ENCODE measurements at places on chromosomes 3 and 15. TPM values are rescaled to one million over a fixed set of nuclear protein-coding genes. Genes with fewer than 3 reads are reported as not detected.

The SSUH2 gene
- total RNA-seq, result 1.1 TPM

The ARL6 gene
- 1.3 TPM for total RNA-seq

The GOLGA6D gene
- not detected for total RNA-seq

The ANKRD63 gene
- not detected for total RNA-seq

The RGMA gene
- 66.6 TPM for total RNA-seq

The ENTPD3 gene
- 0.27 TPM for total RNA-seq

The NXPE3 gene
- total RNA-seq, result 43.3 TPM

DNA sequence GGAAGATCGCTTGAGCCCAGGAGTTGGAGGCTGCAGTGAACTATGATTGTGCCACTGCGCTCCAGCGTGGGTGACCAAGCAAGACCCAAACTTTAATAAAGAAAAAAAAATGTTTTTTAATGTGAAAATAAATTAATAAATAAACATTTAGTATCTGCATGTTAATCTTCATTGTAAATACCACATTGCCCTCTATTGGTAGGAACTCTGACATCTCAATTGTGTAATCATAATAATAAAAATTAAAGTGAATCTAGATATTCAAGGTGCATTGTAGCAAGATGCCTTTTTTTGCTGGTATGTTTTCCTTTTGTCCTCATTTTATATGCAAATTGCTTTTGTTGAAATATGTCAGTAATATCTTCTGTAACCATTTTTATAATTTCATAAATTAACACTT is 95.0 kb upstream of the LIMD1 start:
- no peak for DNase-seq
- no peaks in the 10 kb centered on the region for H3K36me3 ChIP-seq
- peaks cover 32% of the 10 kb centered on the region for H3K4me1 ChIP-seq

DNA sequence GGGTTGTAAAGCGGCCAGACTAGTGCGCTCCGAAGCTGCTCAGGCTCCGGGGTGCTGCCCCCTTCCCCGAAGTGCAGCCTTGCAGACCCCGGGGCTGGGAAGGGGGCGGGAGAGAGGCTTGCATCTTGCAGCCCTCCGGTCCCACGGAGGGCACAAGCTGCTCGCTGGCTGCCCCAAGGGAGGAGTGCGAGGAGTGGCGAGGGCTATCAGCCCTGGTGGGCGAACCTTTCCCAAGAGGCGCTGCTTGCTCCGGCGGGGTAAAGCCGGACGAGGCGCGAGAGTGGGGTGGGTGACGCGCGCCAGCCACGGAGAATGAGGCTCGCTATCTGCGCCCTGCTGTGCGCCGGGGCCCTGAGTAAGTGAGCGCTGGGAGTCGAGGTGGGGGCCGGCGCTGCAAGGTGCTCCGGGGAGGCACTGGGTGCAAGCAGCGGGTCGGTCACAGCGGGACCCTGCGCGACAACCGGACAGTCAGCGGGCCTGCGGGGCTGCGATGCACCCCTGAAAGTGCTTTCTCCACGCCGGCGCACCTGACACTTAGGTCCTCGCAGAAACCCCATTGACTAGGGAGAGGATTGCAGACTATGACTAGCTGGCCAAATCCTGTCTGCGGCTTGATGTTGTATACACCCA is 12.7 kb upstream of the TOPBP1 start:
- H3K36me3 ChIP-seq, result no peaks in the 10 kb centered on the region
- no peak overlapping the region for H3K27ac ChIP-seq
- H3K27me3 ChIP-seq, result peaks cover 52% of the 10 kb centered on the region
- DNase-seq, result no peak
- no peaks in the 10 kb centered on the region for H3K4me1 ChIP-seq

DNA sequence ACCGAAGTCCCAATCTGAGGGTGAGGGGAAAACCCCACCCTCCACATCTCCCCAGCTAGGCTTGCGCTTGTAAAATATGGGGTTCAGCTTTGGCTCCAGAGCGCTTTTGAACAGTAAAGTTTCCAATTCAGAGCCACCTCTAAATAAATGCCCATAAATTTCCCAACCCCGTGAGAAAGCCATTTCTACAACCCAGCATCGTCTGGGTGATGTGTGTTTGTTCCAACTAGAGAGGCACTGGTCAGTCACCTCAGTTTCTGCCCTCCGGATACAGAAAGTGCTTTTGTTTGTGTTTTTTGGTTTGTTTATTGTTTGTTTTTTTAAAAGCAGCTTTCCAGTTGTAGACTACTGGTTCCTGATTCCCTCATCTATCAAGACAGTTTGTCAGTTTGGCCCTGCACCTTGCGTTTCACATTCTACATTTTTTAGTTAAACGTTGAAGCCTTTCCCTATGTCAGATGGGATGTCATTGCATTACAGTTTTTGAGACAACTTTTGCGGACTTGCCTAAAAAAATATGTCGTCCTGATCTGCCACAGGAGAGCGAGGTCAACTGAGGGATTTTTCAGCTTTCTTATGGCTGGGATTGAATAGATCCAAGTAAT is 15.0 kb upstream of the SOX2 start:
- H3K27ac ChIP-seq, result no peak overlapping the region
- H3K27me3 ChIP-seq, result peaks cover 81% of the 10 kb centered on the region
- H3K4me3 ChIP-seq, result no peak overlapping the region
- no peak for DNase-seq
- no peaks in the 10 kb centered on the region for H3K36me3 ChIP-seq
- peaks cover 6% of the 10 kb centered on the region for H3K4me1 ChIP-seq

DNA sequence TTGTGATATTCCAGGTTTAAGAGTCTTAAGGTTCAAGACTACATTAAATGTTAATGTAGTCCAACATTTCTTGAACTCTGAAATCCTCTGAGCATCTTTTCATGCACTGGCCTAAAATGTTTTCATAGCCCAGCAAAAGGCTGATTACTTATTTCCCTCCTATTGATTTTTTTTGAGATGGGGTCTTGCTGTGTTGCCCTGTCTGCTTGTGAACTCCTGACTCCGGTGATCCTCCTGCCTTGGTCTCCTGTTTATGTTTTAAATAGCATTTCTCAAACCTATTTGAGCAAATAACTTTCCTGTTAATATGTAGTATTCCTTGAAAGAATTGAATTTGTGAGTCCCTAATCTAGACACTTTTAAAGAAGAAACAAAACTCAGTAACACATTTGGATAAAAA is 133.5 kb downstream of the IGF1R start:
- no peak for DNase-seq
- no peak overlapping the region for H3K27ac ChIP-seq
- peaks cover 35% of the 10 kb centered on the region for H3K4me1 ChIP-seq

DNA sequence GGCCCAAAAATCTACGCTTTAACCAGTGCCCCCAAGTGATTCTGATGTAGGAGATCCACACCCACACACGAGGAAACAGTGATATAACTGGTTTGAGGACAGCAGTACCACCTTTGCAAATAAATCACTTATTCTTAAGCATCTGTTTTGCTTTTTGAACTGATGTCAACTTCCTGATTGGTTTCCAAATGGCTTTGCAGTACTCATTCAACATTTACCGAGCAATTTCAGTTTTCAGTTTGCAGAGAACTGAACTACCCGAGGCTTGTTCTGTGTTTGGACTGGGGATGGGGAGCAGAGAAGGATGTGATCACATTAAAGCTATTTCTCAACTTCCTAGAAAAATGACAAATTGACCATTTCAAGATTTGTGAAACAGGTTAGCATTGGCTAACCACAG is 1.1 kb upstream of the GYG1 start:
- peaks cover 27% of the 10 kb centered on the region for H3K4me1 ChIP-seq
- peak overlapping the region; percentile 100 for H3K27ac ChIP-seq
- no peaks in the 10 kb centered on the region for H3K27me3 ChIP-seq
- peaks cover under 1% of the 10 kb centered on the region for H3K36me3 ChIP-seq
- no peak overlapping the region for H3K4me3 ChIP-seq

GRCh38 chr3:99419116-99419515 is 219.3 kb upstream of the COL8A1 start:
- no peak overlapping the region for H3K27ac ChIP-seq
- no peaks in the 10 kb centered on the region for H3K36me3 ChIP-seq
- no peak for DNase-seq
- H3K27me3 ChIP-seq, result no peaks in the 10 kb centered on the region
- H3K4me1 ChIP-seq, result no peaks in the 10 kb centered on the region

- no peaks in the 10 kb centered on the region for H3K4me1 ChIP-seq
- no peaks in the 10 kb centered on the region for H3K36me3 ChIP-seq
- H3K4me3 ChIP-seq, result no peak overlapping the region
- no peak for DNase-seq
- no peak overlapping the region for H3K27ac ChIP-seq
Measured at GRCh38 chr3:190326361-190326760, 4.1 kb upstream of the CLDN1 start.

DNA sequence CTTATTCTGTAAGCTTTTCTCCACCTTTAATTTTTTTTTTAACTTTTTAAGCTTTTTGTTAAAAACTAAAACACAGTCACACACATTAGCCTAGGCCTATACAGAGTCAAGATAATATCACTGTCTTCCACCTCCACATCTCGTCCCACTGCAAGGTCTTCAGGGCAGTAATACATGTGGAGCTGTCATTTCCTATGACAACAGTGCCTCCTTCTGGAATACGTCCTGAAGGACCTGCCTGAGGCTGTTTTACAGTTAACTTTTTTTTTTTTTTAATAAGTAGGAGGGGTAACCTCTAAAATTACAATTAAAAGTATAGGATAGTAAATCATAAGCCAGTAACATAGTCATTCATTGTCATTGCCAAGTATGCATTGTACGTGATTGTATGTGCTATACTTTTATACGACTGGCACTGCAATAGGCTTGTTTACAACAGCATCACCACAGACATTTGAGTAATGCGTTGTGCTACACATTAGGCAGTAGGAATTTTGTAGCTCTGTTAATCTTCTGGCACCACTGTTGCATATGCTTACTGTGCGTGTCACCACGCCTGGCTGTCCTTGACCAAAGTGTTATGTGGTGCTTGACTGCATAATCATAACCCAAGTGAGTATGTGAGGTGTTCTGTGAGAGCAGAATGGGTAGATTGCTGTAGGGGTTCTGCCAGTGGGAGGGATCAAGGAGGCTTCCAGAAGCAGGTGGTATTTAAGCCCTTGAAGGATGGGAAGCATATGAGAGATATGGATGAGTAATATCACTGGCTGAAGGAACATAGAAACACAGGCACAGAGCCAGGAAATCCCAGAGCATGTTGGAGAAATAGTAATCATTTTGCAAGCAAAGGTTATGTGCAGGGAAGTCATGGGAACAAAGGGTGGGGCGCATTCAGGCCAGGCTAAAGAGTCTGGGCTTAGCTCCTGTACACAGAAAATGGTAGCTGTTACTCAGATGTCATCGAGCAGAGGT is 18.3 kb downstream of the FBXO22 start:
- no peaks in the 10 kb centered on the region for H3K36me3 ChIP-seq
- H3K4me1 ChIP-seq, result peaks cover 32% of the 10 kb centered on the region
- H3K27ac ChIP-seq, result no peak overlapping the region
- H3K27me3 ChIP-seq, result no peaks in the 10 kb centered on the region
- DNase-seq, result no peak

DNA sequence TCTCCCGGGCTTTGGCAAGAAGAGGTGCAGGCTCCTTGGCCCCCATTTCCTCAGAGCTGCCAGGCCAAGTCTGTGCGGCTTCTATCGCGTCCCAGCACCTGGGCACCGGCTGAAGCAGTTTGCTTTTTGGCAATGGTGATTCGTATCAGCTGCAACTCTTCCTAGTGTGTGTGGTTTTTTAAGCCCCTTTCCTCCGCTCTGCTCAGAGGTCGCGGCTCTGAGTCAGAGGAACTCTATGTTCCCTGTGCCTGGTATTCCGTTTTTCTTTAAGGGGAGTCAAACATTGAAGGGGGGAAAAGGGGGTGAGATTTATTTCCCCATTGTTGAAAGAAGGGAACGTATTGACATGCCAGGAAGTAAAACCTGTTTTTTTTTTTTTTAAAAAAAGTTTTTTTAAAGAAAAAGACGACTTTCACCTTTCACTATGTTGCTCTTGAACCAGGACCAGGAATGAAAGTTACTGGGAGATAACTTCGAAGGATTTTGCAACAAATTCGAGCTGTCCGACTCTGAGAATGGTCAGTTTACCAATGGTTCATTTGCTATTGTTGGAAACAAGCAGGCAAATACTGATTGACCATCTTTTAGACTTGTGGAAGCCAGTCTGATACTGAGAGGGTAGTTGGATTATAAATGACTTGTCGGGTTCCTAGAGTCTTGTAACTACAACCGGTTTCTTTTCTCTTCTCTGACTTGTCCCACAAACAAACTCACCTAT is 1.1 kb downstream of the ARMC8 start:
- H3K27me3 ChIP-seq, result no peaks in the 10 kb centered on the region
- H3K36me3 ChIP-seq, result peaks cover 16% of the 10 kb centered on the region
- peak overlapping the region; percentile 97 for H3K4me3 ChIP-seq
- DNase-seq, result no peak
- H3K27ac ChIP-seq, result peak overlapping the region; percentile 98
- H3K4me1 ChIP-seq, result peaks cover 41% of the 10 kb centered on the region

- H3K27me3 ChIP-seq, result no peaks in the 10 kb centered on the region
- no peak for DNase-seq
- no peaks in the 10 kb centered on the region for H3K36me3 ChIP-seq
- peaks cover 20% of the 10 kb centered on the region for H3K4me1 ChIP-seq
- no peak overlapping the region for H3K27ac ChIP-seq
- no peak overlapping the region for H3K4me3 ChIP-seq
Measured at GRCh38 chr3:140178482-140178881, 243.5 kb downstream of the CLSTN2 start.

GRCh38 chr3:177473184-177473583 is 275.9 kb upstream of the TBL1XR1 start:
- peaks cover 4% of the 10 kb centered on the region for H3K4me1 ChIP-seq
- H3K27me3 ChIP-seq, result no peaks in the 10 kb centered on the region
- no peak overlapping the region for H3K27ac ChIP-seq
- H3K36me3 ChIP-seq, result no peaks in the 10 kb centered on the region
- no peak overlapping the region for H3K4me3 ChIP-seq
- no peak for DNase-seq

DNA sequence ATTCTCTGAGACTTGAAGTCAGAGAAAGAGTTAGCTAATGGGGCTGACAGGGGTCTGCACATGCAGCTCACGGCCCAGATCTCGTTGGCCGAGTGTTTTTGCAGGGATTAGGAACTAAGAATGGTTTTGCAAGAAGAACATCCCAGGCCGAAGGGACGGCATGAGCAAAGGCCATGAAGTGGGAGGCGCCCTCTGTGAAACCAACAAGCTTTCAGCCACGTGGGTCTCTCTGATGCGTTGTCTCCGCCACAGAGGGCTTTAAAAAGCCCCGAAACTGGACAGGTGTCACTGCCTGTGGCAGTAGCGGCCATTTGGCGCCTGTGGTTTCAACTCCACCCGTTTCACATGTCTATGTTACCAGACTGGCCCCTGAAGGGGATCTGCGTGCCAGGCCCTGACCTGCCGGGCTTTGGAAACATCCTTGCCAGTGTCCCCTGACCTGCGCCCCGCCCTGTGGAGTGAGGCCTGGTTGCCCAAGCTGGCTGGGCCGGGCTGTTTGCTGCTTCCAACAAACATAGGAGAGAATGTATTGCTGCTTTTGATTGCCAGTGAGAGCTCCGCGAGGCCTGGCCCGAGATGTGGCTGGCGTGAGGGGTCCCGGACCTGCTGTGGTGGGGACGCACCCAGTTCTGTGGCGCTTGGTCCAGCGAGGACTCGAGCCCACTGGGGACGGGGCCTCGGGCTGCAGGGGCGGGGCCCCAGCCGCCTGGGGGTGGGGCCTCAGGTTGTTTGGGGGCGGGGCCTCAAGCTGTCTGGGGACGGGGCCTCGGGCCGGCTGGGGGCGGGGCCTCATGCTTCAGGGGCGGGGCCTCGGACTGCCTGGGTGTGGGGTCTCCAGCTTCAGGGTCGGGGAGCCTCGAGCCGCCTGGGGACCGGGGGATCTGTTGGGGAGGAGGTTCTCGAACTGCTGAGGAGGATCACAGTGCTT is 30.4 kb downstream of the GOLGA6L2 start:
- no peaks in the 10 kb centered on the region for H3K4me1 ChIP-seq
- no peak overlapping the region for H3K4me3 ChIP-seq
- no peak for DNase-seq
- H3K36me3 ChIP-seq, result no peaks in the 10 kb centered on the region
- no peaks in the 10 kb centered on the region for H3K27me3 ChIP-seq
- no peak overlapping the region for H3K27ac ChIP-seq

All from psoas muscle (tissue), 8 donors.